ENCODE measurements at places on chromosomes 6 and 20. TPM values are rescaled to one million over a fixed set of nuclear protein-coding genes. Genes with fewer than 3 reads are reported as not detected.
A peak's percentile ranks its signal among the peaks of the same experiment; 100 is the strongest.

GRCh38 chr6:23728707-23729106 is 397.3 kb upstream of the NRSN1 start:
- no peaks in the 10 kb centered on the region for H3K27me3 ChIP-seq
- H3K4me1 ChIP-seq, result no peaks in the 10 kb centered on the region
- no peaks in the 10 kb centered on the region for H3K36me3 ChIP-seq

GRCh38 chr6:112920994-112921393 is 573.9 kb downstream of the RFPL4B start:
- H3K4me1 ChIP-seq, result no peaks in the 10 kb centered on the region
- no peak overlapping the region for H3K4me3 ChIP-seq
- H3K27me3 ChIP-seq, result no peaks in the 10 kb centered on the region
- no peak overlapping the region for H3K27ac ChIP-seq
- no peaks in the 10 kb centered on the region for H3K36me3 ChIP-seq
- no peak for DNase-seq

DNA sequence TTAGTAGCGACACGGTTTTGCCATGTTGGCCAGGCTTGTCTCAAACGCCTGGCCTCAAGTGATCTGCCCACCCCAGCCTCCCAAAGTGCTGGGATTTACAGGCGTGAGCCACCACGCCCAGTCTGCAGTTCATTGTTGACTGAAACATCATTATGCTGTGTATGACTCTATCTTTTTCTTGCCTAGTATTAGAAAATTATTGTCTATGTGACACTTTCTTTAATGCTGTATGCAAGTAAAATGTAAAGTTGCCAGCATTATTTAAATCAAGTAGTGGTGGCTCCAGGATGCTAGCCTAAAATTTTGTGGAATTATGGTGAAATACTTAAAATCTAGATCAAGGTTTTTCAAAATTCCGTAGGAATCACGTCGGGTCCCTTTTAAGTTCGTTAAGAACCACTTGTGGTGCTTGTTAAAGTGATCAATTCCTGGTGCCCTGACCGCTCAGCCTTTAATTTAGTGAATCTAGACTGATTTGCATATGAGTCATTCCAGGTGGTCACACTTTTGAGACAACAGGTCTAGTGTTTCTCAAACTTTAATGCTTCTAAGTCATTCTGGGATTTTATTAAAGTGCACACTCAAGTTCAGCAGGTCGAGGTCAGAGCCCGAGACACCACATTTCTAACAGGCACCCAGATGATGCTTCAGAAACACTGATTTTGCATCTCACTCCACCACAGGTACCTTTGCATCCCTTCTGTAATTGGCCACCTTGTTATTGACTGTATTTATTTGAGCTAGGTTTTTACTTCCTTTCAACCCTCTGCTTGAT is 132.6 kb upstream of the MTHFD1L start:
- no peak for DNase-seq
- H3K27me3 ChIP-seq, result no peaks in the 10 kb centered on the region
- H3K4me1 ChIP-seq, result no peaks in the 10 kb centered on the region
- H3K36me3 ChIP-seq, result no peaks in the 10 kb centered on the region
- no peak overlapping the region for H3K4me3 ChIP-seq

DNA sequence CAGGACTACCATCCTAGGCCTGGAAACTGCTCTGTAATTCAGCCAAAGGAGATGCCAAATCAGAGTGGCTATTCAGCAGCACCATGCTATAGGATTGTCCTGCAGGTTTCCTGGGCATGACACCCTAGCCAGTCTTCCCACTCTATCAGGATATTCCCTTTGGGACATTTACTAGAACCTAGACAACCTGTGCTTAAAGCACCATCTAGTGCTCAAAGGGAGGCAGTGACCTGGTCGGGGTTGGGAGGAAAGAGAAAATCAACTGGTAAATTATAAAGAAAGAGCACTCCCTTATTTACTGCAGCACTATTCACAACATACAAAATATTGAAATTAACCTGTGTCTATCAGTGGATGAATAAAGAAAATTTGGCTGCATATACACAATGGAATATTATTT is 67.2 kb upstream of the SMLR1 start:
- DNase-seq, result peak; percentile 61
- H3K27me3 ChIP-seq, result peaks cover 8% of the 10 kb centered on the region
- no peaks in the 10 kb centered on the region for H3K36me3 ChIP-seq
- no peak overlapping the region for H3K4me3 ChIP-seq
- no peak overlapping the region for H3K27ac ChIP-seq
- H3K4me1 ChIP-seq, result no peaks in the 10 kb centered on the region

- peak; percentile 58 for DNase-seq
- H3K4me3 ChIP-seq, result no peak overlapping the region
- no peak overlapping the region for H3K27ac ChIP-seq
Measured at GRCh38 chr20:32168184-32168910, 39.2 kb downstream of the PLAGL2 start.

DNA sequence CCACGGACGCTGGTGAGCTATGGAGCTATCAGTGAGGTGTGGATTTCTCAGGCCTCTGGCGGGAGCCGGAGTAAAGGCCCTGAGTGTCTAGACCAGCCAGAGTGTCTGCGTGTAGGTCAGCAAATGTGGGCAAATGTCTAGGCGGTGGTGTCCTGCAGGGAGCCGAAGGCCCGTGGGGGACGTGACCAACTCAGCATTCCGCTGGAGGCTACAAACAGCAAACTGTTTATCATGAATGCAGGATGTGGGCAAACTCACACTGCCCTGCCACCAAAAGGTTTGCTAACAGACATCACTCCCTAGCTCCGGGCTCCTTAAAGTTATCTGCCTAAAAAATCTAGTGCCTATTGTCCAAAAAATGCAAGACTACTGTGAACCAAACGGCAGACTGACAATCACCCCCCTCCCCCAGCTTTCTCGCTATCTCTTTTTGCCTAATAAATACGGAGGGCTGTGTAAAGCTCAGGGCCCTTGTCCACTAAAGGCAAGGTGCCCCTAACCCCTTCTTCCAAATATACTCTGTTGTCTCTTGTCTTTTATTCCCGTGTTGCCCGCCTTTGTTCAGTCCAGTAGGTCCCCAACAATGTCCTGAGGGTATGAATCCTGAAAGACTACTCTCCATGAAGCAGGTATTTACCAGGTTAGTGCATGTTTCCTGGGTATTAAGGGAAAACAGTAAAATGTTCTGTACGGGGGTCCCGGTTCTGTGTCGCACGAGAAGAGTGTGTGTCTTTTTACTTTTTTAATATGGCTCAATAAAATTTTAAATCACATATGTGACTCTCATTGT is 29.0 kb upstream of the AFDN start:
- H3K36me3 ChIP-seq, result no peaks in the 10 kb centered on the region
- no peak overlapping the region for H3K4me3 ChIP-seq
- no peaks in the 10 kb centered on the region for H3K4me1 ChIP-seq
- no peak overlapping the region for H3K27ac ChIP-seq
- DNase-seq, result no peak

DNA sequence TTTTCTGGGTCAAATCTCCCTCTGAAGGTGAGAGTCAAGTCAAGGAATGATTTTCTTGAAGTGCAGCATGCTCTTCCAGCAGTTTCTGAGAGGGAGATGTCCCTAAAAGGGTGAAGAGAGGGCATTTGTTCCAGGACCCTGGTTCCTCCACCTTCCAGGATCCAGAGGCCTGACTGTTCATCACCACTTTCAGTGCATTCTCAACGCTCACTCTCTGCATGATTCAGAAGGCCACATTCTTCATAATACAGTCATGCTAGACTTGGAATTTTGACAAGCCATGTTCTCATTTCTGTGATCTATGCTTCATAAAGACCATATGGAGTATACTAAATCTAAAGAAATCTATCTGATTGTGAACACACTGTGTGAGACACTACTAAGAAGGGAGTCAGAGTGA is 85.1 kb downstream of the PDE7B start:
- DNase-seq, result peak; percentile 98
- no peak overlapping the region for H3K4me3 ChIP-seq
- H3K4me1 ChIP-seq, result peaks cover 26% of the 10 kb centered on the region

GRCh38 chr20:35248641-35249475 is 22.4 kb downstream of the MMP24 start:
- H3K27ac ChIP-seq, result no peak overlapping the region
- H3K27me3 ChIP-seq, result no peaks in the 10 kb centered on the region
- H3K4me3 ChIP-seq, result no peak overlapping the region

DNA sequence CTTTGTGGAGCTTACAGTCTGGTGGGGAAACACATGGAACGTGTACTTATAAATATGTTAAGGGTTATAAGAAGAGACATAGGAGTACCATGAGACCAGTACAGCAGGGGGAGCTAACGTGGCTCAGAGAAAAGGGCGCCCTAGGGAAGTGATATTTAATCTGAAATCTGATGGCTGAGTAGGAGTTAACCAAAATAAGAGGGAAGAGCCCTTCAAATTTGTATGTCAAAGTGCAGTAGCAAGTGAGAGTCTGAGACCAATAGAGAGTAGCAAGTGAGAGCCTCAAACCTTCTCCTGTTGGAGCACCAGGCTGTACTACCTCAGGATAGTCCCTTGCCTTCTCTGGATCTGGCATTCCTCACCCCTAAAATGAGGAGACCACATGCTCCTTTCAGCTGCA is 6.1 kb upstream of the PKIG start:
- DNase-seq, result peak; percentile 67
- no peaks in the 10 kb centered on the region for H3K27me3 ChIP-seq
- peaks cover 21% of the 10 kb centered on the region for H3K4me1 ChIP-seq
- peak overlapping the region; percentile 51 for H3K27ac ChIP-seq
- H3K4me3 ChIP-seq, result no peak overlapping the region
- no peaks in the 10 kb centered on the region for H3K36me3 ChIP-seq

- DNase-seq, result no peak
- H3K36me3 ChIP-seq, result no peaks in the 10 kb centered on the region
- no peaks in the 10 kb centered on the region for H3K4me1 ChIP-seq
- H3K27me3 ChIP-seq, result peaks cover 34% of the 10 kb centered on the region
Measured at GRCh38 chr6:3310703-3311102, 52.0 kb downstream of the PSMG4 start.

DNA sequence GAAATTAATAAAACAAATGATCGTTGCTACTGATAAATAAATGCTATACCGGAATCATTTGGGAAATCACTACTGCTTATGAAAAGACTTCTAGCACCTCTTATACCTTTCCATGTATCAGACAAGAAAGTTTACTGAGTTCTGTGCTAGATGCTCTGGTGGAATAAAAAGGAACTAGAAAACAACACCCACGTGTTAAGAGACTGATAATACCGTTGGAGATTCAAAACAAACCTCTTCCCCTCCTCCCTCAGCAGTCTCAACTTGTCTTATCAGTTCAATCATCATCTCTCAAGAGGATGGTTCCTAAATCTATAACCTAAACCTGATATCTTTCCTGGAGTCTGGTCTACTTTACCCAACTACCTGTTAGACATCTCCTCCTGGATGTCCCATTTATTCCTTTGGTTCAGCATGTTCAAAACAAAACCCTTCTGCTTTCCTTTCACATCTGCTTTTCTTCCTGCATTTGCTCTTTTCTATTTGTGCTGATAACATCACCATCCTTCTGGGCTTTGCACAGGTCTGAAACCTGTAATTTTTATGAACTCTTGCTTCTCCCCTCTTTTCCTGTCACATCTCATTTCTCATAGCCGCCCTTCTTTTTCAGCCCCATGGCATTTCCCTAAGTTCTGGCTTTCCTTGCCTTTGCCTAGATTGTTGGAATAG is 122.2 kb downstream of the COL19A1 start:
- H3K27ac ChIP-seq, result no peak overlapping the region
- no peaks in the 10 kb centered on the region for H3K36me3 ChIP-seq
- no peaks in the 10 kb centered on the region for H3K4me1 ChIP-seq
- DNase-seq, result no peak
- no peak overlapping the region for H3K4me3 ChIP-seq
- H3K27me3 ChIP-seq, result no peaks in the 10 kb centered on the region

DNA sequence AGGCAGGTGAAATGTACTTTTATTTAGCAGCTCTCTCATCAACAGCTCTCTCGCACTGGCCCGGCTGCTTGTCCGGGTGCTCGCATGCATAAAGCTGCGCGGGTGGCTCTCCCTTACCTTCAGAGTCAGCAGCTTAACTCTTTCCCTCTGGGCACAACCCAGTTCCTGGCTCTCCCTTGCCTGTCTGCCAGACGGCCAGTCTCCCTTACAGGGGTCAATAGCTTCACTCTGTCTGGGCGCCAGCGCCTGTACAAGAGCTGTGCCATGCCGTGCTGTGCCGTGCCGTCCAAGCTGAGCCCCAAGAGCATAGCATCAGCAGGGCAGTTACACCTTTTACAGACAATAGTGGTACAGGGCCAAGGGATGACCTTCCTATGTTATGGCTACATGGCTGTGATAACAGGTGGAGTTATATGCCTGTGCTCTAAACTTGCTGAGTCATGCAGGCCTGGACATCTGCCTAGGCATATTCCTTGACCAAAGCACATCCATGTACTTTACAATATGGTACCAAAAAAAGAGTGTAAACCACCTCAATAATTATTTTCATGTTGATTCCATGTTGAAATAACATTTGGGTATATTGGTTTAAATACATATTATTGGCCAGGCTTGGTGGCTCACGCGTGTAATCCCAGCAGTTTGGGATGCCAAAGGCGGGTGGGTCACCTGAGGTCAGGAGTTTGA is 47.9 kb downstream of the BLTP3A start:
- peaks cover 6% of the 10 kb centered on the region for H3K36me3 ChIP-seq
- H3K27ac ChIP-seq, result no peak overlapping the region
- H3K27me3 ChIP-seq, result no peaks in the 10 kb centered on the region
- no peak overlapping the region for H3K4me3 ChIP-seq
- no peaks in the 10 kb centered on the region for H3K4me1 ChIP-seq

DNA sequence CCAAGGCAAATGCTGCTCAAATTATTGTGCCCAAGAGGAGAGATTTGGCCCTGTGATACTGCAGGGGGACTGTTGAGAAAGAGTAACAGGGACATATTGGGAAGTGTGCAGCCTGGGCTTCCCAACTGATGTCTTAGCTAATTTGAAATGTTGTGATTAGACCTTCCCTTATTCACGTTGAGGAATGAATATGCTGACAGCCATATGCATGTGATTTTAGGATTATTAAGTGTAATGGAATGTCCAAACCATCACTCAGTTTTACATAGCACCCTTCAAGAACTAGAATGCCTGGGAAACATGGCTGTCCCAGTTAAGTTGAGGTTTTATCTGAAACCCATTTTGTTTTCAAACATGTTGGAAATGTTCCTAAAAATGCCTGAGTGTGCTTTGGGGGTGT is 81.4 kb downstream of the CARMIL1 start:
- no peak overlapping the region for H3K27ac ChIP-seq
- H3K36me3 ChIP-seq, result no peaks in the 10 kb centered on the region
- no peak overlapping the region for H3K4me3 ChIP-seq
- H3K27me3 ChIP-seq, result no peaks in the 10 kb centered on the region

GRCh38 chr6:27141529-27142015 is 105.9 kb upstream of the PRSS16 start:
- H3K27ac ChIP-seq, result no peak overlapping the region
- H3K36me3 ChIP-seq, result no peaks in the 10 kb centered on the region
- no peaks in the 10 kb centered on the region for H3K27me3 ChIP-seq
- no peaks in the 10 kb centered on the region for H3K4me1 ChIP-seq
- H3K4me3 ChIP-seq, result no peak overlapping the region

- no peak overlapping the region for H3K4me3 ChIP-seq
- H3K27me3 ChIP-seq, result peaks cover 47% of the 10 kb centered on the region
- H3K27ac ChIP-seq, result no peak overlapping the region
- H3K36me3 ChIP-seq, result no peaks in the 10 kb centered on the region
- DNase-seq, result no peak
Measured at GRCh38 chr6:44621846-44622245, 234.3 kb downstream of the CDC5L start.

GRCh38 chr20:51439160-51439689 is 103.3 kb downstream of the NFATC2 start:
- H3K36me3 ChIP-seq, result no peaks in the 10 kb centered on the region
- no peak overlapping the region for H3K27ac ChIP-seq
- H3K27me3 ChIP-seq, result no peaks in the 10 kb centered on the region
- H3K4me1 ChIP-seq, result peaks cover 2% of the 10 kb centered on the region
- no peak overlapping the region for H3K4me3 ChIP-seq

Gene TTLL9
- not detected for total RNA-seq

Gene HLA-DRB1
- total RNA-seq, result not detected

Gene BPIFB1
- total RNA-seq, result not detected

Gene TFB1M
- total RNA-seq, result 28.1 TPM

Gene NHLRC1
- 0.83 TPM for total RNA-seq

Gene ZBP1
- not detected for total RNA-seq

Gene FRK
- total RNA-seq, result under 0.01 TPM

Gene RXRB
- total RNA-seq, result 16.7 TPM

Gene INSM1
- not detected for total RNA-seq
